ENCODE measurements at places on chromosomes 1 and 21.

DNA sequence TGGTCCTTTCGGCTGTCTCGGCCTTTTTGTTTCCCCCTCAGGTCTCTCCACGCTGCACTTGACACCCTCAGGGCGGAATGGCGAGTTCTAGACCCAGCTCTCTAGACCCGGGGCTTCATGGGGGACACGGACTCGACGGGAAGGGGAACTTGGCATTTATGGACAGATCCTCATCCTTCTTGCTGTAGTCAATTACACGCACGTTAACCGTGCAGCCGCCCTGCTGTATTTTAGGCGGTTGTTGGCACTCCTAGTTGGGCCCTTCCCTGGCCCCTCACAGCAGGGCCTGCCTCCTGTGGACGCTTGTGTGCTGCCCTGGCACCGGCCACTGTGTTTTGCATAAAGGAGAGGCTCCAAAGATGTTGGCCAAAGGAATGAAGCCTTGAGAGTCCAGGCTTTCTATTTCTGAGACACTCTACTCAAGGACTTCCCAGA lies 558 bp upstream of the BTG3 start:
- no peaks in the 10 kb centered on the region for H3K27me3 ChIP-seq
- H3K27ac ChIP-seq, result peak overlapping the region; percentile 15
- no peaks in the 10 kb centered on the region for H3K36me3 ChIP-seq
- peak; percentile 1 for DNase-seq

- no peaks in the 10 kb centered on the region for H3K36me3 ChIP-seq
- no peaks in the 10 kb centered on the region for H3K4me1 ChIP-seq
- no peak overlapping the region for H3K4me3 ChIP-seq
- no peak overlapping the region for H3K27ac ChIP-seq
- H3K27me3 ChIP-seq, result no peaks in the 10 kb centered on the region
Measured at GRCh38 chr1:98086796-98087441, 166.1 kb upstream of the DPYD start.

- no peaks in the 10 kb centered on the region for H3K27me3 ChIP-seq
- no peak overlapping the region for H3K27ac ChIP-seq
- DNase-seq, result no peak
- H3K4me1 ChIP-seq, result peaks cover 16% of the 10 kb centered on the region
Measured at GRCh38 chr1:25702101-25702775, 85.6 kb downstream of the MAN1C1 start.

GRCh38 chr1:214615109-214615508 lies 12.1 kb downstream of the CENPF start:
- no peaks in the 10 kb centered on the region for H3K27me3 ChIP-seq

DNA sequence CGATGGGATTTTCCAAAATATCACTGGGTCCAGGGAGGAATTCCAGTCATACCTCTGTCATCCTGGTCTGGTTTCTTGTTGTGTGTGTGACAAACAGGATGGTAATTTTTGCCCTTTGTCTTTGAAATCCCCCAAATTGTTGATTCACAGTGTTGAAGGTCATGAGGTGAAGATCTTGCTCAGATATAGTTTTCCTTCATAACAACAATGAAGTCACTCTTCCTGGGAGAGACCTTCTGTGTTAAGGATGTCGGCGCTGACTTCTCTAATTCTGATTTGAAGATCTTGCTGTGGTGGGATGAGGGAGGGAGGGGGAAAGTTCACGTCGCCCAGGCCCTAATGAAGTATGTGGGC lies 32.2 kb upstream of the MPZL1 start:
- H3K4me1 ChIP-seq, result peaks cover 4% of the 10 kb centered on the region
- H3K36me3 ChIP-seq, result peaks cover 86% of the 10 kb centered on the region
- DNase-seq, result no peak
- H3K27me3 ChIP-seq, result no peaks in the 10 kb centered on the region
- H3K27ac ChIP-seq, result no peak overlapping the region

DNA sequence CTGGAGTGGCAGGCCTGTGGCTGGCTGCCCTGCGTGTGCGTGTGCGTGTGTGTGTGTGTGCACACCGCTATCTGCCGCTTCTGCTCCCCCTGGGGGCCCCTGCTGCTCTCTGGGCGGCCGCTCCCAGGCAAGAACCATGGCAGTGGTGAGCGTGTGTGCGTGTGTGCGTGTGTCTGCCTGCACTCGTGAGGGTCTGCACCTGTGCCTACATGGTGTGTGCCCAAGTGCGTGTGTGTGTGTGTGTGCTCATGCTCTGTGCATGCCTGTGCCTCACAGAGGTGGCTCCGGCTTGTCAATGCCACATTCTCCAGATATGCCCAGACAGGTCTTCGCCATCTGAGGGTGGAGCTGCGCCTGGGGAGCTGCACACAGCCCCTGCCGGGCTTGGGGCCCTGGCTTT lies 18.7 kb upstream of the PEX10 start:
- H3K4me3 ChIP-seq, result no peak overlapping the region
- no peaks in the 10 kb centered on the region for H3K36me3 ChIP-seq
- no peak for DNase-seq

- H3K36me3 ChIP-seq, result no peaks in the 10 kb centered on the region
- H3K27me3 ChIP-seq, result no peaks in the 10 kb centered on the region
- DNase-seq, result no peak
- H3K4me3 ChIP-seq, result no peak overlapping the region
Measured at GRCh38 chr1:55051621-55052020, 12.3 kb downstream of the PCSK9 start.

DNA sequence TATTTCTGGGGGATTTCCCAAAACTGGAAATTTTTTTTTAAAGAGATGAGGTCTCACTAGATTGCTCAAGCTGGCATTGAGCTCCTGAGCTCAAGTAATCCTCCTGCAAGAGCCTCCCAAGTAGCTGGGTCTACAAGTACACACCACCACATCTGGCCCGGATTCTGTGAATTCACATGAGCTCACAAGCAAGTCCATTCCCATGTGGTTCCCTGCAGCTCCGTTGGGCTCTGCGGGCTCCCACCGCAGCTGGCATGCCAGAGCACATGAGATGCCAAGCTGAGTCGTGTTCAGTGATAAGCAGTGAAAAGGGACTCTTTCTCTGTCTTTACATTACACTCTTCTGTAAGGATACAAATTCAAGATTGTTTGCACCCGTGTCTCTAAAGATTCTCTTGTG lies 21.9 kb upstream of the TTF2 start:
- no peaks in the 10 kb centered on the region for H3K36me3 ChIP-seq
- H3K4me3 ChIP-seq, result no peak overlapping the region

DNA sequence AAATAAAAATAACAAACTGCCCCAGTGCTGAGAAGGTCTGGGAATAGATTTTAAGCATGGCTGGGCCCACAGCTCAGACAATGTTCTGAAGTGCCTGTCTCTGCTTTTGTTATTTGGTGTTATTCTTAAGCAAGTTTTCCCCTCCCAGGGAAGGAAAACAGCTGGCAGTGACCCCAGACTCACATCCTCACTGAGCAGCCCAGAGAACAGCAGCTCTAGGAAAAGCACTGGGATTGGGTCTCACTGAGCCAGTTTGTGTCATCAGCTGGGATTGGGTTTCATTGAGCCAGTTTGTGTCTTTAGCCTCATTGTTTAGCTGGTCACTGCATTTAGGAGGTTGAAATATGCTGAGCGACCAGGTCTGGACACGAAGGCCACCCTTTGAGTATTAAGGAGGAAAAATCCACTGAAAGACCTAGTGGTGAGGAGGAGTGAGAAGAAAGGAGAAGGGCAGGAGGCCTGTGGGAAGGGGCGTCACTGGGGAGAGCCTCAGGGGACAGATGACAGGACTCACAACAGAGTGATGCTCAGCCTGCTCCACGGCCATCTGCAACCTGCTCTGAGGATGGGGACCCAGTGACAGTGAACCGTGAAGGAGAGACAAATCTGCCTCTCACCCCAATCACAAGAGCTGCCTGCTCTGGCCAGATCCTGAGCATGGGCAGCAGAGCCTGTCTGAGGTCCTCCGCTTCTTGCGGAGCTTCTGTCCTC lies 103.8 kb downstream of the TOMM20 start:
- no peak for DNase-seq
- no peaks in the 10 kb centered on the region for H3K4me1 ChIP-seq
- no peaks in the 10 kb centered on the region for H3K27me3 ChIP-seq
- H3K4me3 ChIP-seq, result no peak overlapping the region
- no peaks in the 10 kb centered on the region for H3K36me3 ChIP-seq
- H3K27ac ChIP-seq, result no peak overlapping the region

- no peaks in the 10 kb centered on the region for H3K4me1 ChIP-seq
- no peak overlapping the region for H3K27ac ChIP-seq
- H3K4me3 ChIP-seq, result no peak overlapping the region
Measured at GRCh38 chr1:17673329-17674072, 81.6 kb upstream of the ACTL8 start.

GRCh38 chr1:48099072-48099773 lies 102.0 kb upstream of the TRABD2B start:
- no peak overlapping the region for H3K4me3 ChIP-seq
- H3K27me3 ChIP-seq, result no peaks in the 10 kb centered on the region
- H3K27ac ChIP-seq, result no peak overlapping the region
- no peaks in the 10 kb centered on the region for H3K4me1 ChIP-seq
- DNase-seq, result no peak
- H3K36me3 ChIP-seq, result no peaks in the 10 kb centered on the region

DNA sequence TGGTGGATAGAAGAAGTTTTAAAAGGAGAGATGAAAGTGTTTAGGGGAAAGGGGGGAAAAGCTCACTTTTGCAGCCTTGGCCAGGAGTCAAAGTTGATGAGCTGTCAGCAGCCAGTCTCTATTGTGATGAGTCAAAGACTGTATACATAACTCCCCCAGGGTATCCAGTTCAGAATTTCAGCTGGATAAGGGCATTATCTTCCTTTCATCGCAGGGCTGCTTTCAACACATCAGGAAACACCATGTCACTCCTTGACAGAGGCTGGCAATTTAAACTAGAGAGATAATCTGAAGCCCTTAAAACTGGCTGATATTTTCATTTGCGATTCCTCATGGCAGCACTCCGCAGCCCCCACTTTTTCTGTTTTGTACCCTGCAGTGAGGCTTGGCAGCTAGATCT lies 328.5 kb downstream of the TBX15 start:
- no peaks in the 10 kb centered on the region for H3K27me3 ChIP-seq
- DNase-seq, result no peak
- H3K36me3 ChIP-seq, result no peaks in the 10 kb centered on the region
- no peaks in the 10 kb centered on the region for H3K4me1 ChIP-seq

DNA sequence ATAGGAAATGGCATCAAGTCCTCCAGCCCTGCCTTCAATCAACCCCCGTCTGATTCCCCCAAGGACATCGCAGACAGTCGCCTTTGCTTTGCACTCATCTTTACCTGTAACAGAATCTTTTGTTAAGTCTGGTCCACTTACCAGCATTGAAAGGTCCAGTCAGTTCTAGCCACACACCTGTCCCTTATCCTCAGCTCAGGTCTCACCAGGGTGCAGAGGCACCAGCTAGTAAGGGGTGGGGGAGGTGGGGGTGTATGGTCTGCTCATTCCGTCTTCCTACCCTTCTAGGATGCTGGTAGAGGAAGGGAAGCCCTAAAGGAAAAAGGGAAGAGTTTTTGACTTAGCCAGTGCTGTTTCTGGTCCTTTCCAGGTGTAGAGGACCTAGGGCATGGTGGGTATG lies 427.7 kb downstream of the MATN1 start:
- no peak overlapping the region for H3K27ac ChIP-seq
- no peaks in the 10 kb centered on the region for H3K4me1 ChIP-seq
- H3K36me3 ChIP-seq, result no peaks in the 10 kb centered on the region
- no peak for DNase-seq

DNA sequence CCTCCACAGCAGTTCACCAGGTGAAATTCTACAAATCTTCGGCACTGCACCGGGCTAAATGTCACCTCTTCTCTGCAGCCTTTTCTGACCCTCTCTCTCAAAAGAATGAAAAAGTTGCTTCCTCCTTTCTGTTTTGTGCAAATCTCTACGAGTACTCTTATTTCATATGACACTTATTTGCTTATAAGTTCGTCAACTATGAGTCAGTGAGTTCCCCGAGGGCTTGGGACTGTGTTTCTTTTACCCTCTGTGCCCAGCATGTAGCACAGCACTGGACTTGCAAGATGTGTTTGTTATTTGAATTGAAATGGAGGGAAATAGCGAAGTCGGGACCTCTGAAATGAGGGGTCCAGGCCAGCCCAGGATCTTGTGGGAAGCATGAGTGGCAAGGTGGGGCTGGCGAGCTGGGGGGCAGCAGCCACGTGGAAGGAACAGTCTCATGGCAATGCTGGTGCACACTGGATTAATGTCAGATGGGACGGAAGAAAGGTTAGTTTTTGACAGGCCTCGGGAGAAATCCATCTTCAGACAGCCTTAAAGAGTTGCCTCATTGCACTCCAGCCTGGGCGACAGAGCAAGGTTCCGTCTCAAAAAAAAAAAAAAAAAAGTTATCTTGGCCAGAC lies 6.2 kb downstream of the SLC6A9 start:
- no peak overlapping the region for H3K27ac ChIP-seq
- H3K27me3 ChIP-seq, result no peaks in the 10 kb centered on the region
- H3K4me1 ChIP-seq, result peaks cover 7% of the 10 kb centered on the region
- DNase-seq, result no peak
- H3K4me3 ChIP-seq, result no peak overlapping the region

GRCh38 chr1:88803444-88803843 lies 87.9 kb downstream of the GTF2B start:
- no peak for DNase-seq
- H3K4me3 ChIP-seq, result no peak overlapping the region
- H3K27me3 ChIP-seq, result no peaks in the 10 kb centered on the region
- H3K27ac ChIP-seq, result no peak overlapping the region
- H3K4me1 ChIP-seq, result no peaks in the 10 kb centered on the region

DNA sequence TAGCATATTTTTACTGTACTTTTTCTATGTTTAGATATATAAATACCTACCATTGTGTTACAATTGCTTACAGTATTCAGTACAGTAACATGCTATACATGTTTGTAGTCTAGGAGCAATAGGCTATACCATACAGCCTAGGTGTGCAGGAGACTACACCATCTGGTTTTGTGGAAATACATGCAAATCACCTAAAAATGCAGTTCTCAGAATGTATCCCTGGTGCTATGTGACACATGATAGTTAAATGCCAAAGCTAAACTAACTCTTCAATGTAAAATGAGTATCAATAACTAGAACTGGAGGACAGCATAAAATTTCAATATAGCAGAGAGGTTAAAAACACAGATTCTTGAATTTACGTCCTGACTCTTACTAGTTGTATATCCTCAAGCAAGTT lies 14.8 kb downstream of the NUCKS1 start:
- no peaks in the 10 kb centered on the region for H3K27me3 ChIP-seq
- no peaks in the 10 kb centered on the region for H3K4me1 ChIP-seq
- H3K36me3 ChIP-seq, result no peaks in the 10 kb centered on the region
- no peak overlapping the region for H3K4me3 ChIP-seq
- no peak overlapping the region for H3K27ac ChIP-seq
- DNase-seq, result no peak

DNA sequence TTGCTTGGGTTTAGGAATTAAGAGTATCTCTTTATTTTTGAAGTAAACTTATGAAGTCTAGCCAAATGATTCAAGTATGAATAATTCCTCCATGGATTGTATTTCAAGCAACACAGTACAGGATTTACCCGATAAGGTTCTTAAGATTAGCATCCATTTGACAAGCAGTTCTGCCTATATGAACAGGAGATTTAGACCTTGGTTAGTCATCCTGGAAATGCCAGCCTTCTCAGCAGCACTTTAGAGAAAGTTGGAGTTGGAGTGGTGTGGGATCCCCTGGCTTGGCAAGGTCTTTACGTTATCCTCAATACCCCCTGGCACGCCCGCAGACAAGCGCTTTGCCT lies 1.6 kb downstream of the BCAR3 start:
- H3K4me3 ChIP-seq, result no peak overlapping the region
- H3K4me1 ChIP-seq, result peaks cover 9% of the 10 kb centered on the region
- DNase-seq, result no peak
- H3K27ac ChIP-seq, result no peak overlapping the region
- H3K27me3 ChIP-seq, result peaks cover 7% of the 10 kb centered on the region

GRCh38 chr1:940107-941014 lies 16.6 kb downstream of the SAMD11 start:
- H3K27ac ChIP-seq, result no peak overlapping the region
- H3K36me3 ChIP-seq, result peaks cover 3% of the 10 kb centered on the region
- no peak for DNase-seq
- H3K4me3 ChIP-seq, result peak overlapping the region; percentile 57
- peaks cover 28% of the 10 kb centered on the region for H3K4me1 ChIP-seq

- no peak overlapping the region for H3K27ac ChIP-seq
- H3K36me3 ChIP-seq, result no peaks in the 10 kb centered on the region
Measured at GRCh38 chr1:234989019-234989418, 139.6 kb downstream of the TOMM20 start.
